ENCODE measurements at places on chromosomes 5 and 9.

GRCh38 chr9:115213818-115214334 lies 95.9 kb upstream of the TNC start:
- no peak for DNase-seq

- no peak for DNase-seq
Observed at GRCh38 chr9:85630676-85631075, 111.1 kb downstream of the AGTPBP1 start.

DNA sequence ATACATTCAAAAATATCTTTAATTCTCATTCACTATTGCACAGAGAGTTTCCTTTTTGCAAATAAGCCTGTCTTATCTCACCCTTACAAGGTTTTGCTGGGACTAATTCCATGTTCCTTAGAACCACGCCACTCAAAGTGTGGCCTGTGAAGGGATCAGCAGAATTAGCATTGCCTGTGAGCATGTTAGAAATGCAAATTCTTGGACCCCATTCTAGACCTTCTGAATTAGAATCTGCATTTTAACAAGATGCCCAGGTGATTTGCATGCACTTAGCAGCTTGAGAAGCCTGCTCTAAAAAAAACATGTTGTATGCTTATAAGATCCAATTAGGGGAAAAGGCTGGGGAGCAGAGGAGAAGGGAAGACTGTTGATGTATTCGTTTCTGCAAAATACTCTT lies 460.0 kb downstream of the NTRK2 start:
- DNase-seq = no peak

DNA sequence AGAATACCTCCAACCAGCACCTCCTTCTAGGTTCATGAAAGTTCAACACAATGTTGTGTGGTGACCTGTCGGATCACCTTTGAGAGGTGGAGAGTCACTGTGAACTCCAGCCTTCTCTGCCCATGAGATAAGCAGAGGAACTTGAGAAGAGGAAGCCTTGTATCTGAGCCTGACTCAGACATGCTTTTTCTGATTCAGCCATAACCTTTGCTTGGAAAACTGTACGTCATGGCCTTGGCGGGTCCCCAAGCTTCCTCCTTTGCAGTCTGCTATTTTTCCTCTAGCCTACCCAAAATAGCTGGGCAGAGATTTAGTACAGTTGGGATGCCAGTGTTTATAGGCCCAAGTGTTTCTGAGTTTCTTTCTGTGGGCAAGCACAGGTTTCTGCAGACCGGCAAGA lies 274.7 kb downstream of the CETN3 start:
- DNase-seq = no peak

GRCh38 chr5:111635916-111636570 lies 121.0 kb downstream of the NREP start:
- DNase-seq = no peak

DNA sequence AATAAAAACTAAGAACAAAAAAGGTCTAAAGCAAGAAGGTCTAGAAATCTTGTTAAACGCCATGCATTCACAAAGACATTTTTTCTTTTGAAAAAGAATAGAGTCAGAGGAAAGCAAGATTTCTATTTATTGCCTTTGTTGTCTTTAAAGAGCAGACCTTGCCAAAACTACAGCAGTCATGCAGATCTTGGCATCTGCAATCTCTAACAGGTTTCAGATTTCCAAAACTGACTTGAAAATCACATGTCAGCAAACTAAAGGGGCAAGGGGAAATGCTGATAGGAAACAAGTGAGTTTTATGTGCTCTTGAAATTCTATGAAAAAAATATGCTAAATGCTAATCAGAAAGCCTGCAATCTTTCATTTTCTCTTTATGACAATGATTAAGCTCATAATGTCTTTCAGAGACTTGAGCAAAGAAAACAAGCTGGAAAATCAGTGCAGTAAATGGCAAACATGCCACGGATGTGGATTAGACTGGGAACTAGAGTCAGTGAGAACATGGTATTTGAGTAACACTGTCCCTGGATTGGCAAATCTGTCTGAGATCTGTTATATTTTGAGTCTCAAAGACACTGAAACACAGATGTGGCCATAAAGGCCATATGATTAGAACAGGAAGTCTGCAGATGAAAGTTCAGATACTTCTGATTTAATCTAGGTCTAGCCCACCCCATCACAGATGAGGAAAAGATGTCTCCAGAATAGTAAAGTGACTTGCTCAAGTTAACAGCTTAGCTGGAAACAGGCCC lies 361.4 kb upstream of the RPS23 start:
- peak; percentile 73 for DNase-seq

GRCh38 chr5:135400866-135401265 lies 1.8 kb upstream of the MACROH2A1 start:
- DNase-seq = no peak

DNA sequence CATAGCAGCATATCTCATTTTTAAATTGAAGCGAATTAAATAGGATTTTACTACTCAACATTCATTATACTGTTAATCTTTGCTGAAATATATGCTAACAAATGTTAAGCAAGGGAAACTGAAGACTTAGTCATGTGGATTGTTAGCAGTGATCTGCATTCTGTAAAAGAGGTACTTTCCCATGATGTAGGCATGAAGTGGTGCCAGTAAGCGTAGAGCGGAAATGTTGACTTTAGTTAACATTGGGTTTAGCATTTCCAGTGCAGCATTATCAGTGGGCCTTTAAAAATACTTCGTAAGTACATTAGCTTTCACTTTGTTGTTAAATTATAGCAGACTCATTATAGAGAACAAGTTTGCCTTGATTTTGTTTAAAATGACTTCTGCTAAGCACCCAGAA lies 130.3 kb downstream of the CDC42SE2 start:
- DNase-seq = no peak

- DNase-seq = no peak
Observed at GRCh38 chr9:98038958-98039357, 17.6 kb upstream of the NANS start.

- no peak for DNase-seq
Observed at GRCh38 chr9:6907772-6908381, 150.1 kb downstream of the KDM4C start.

DNA sequence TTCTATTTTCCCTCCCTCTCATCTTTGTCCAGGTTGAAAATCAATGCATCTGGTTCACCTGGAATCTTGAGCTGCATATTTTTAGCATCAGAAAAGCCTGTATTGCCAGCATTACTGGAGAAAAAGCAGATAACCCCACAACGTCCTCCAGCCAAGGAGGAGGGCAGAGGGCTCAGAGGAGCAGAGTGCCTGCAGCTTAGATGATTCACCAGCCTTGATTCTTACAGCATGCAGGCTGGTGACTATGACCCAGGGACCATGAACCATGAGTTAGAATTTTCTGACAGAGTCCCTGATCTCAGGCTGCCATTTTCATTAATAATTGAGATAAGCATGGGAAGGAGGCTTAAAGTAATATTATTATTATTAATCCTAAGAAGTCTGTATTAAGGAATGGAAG lies 278.2 kb downstream of the BRINP1 start:
- no peak for DNase-seq

- peak; percentile 11 for DNase-seq
Observed at GRCh38 chr5:171419688-171420430, 412 bp downstream of the FGF18 start.

GRCh38 chr9:76316069-76316468 lies 78.2 kb downstream of the RFK start:
- no peak for DNase-seq

DNA sequence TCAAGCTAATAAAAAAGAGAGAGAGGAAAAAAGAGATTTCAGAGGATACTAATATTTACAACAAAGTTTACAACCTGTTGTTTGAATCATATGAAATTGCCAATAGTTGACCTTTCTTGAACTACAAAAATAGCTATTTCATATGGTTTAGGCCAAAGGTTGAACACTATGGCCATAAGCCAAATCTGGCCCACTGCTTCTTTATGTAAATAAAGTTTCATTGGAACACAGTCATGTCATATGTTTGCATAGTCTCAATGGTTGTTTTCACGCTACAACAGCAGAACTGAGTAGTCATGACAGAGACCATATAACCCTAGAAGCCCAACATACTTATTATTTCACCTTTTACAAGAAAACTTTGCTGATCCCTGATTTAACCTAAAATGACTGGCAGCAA lies 20.9 kb downstream of the SEMA5A start:
- DNase-seq = no peak

DNA sequence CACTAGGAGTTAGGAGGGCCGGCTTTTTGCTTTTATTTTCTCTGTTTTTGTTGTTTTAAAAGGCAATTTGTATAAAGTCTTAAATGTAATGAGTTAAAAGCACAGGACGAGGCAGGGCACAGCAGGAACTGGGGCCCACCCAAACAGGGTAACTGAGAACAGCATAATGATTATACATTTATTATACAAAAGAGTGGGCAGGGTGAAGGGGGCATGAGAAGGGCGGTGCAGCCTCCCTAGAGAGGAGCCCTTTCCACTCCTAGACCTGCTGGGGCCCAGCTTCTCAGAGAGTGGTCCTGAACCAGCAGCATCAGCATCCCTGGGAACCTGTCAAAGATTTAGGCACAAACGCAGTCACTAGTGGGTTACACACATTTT lies 438.0 kb downstream of the AGTPBP1 start:
- DNase-seq = no peak

GRCh38 chr5:56819060-56819881 lies 3.9 kb downstream of the MAP3K1 start:
- DNase-seq = no peak

DNA sequence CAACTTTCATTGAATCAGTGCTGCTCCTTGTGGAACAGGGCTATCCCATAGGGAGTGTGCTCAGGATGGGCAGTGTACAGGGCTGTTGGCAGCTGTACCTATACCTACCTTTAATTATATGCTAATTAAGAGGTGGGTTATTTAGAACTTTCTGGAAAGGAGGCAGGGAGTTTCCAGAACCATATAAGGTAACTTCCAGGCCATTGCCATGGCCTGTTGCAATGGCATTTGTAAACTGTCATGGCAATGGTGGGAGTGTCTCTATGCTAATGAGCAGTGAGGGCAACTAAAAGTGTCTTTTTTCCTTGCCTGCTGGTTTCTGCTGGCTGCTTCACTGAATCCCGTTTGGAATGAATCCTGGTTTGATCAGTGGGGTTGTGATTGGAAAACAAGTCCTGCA lies 2.3 kb upstream of the ARHGAP26 start:
- no peak for DNase-seq

DNA sequence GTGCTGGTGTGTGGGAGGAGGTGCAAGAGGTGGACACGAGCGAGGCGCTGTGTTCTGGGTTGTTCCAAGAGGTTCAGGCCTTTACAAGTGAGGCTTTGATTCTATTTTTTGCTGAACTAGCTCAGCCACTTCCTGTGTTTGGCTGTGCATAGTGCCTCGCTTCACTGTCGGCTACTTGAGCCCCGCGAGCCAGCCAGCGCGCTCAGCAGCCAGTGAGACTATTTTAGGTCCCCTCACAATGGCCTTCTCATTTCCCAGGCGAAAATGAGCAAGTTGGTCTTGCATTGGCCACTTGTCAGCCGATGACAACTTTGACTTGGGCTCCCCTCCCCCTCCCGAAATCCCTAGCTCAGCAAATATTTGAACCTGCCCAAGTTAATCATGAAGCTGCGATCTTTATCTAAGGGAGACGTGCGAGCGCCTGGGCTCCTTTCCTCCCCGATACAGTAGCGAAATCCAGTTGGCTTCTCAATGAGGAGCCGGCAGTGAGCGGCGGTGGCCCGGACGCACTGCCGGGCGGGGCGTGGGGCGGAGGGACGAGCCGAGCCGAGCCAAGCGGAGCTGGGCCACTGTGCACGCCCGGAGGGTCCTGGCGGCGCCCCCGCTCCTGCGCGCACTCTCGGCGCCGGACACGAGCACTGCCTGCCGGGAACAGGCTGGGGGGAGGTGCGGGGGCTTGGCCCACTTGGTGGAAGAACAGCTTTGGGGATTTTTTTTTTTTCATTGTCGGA lies 72.6 kb downstream of the PIK3R1 start:
- peak; percentile 96 for DNase-seq

DNA sequence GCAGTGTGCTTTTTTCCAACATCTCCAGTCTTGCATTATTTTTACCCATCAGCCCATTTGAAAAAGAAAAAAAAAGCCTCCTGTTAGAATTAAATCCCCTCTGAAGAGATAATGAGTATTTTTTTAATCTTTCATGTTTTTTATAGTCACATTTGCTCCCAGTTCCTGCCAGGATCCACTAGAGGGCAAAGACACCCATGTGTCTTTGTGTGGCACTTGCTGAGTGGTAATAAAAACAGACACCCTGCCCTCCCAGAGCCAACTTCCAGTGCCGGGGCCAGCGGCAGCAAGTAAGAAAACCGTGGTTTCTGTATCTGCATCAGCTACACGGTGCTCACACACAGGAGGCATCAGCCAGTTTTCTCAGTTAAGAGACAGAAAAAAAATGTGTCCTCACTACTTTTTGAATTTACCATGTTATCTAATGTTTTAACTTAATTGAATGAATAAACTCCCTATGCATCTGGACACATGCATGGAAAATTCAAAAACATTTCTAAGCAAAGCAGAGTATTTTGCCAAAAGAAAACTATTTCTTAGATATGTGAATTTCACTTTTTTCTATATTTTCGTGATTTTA lies 70.2 kb upstream of the PLEKHG4B start:
- peak; percentile 79 for DNase-seq

- DNase-seq = no peak
Observed at GRCh38 chr9:109450346-109450745, 47.8 kb downstream of the PTPN3 start.

- DNase-seq = no peak
Observed at GRCh38 chr5:143889986-143890385, 78.0 kb downstream of the HMHB1 start.

GRCh38 chr5:54443270-54443669 lies 12.2 kb upstream of the HSPB3 start:
- peak; percentile 57 for DNase-seq

DNA sequence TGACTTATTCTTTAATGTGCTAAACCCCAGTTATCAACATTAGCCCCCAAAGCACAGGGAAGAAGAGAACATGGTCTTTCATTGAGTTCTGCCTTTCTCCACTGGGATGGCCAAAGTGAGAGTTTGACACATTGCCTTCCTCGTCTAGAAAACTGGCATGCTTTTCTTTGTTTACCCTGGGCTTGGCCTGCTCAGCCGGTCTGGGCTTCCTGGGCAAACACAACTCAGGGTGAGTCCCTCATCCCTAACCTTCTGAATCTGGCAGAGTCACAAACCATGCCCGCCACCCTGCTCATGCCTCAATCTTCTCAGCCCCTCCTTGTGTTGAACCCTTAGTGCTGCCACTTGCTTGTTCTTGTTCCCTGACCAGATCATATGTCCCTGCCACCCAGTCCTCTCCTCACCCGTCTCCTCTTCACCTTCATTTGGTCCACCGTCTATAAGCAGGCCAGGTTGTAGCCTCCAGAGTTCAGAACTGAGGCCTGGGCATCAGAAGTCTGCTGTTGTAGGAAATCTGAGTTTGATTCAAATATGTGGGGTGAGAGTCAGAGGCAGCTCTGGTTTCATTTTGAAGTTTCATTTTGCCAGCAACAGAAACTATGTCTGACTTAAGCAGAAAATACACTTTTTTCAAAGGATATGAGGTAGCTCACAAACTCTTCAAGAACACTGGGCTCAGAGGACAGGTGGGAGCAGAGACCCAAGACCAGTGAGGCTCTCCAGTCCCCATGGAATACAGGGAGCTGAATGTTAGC lies 217.6 kb downstream of the NDUFS4 start:
- peak; percentile 75 for DNase-seq

- peak; percentile 2 for DNase-seq
Observed at GRCh38 chr9:33232815-33233214, 7.2 kb upstream of the SPINK4 start.
